Breast epithelium (tissue), 4 donors: ENCODE measurements at places on chromosomes 6 and 20. TPM values are rescaled to one million over a fixed set of nuclear protein-coding genes. Genes with fewer than 3 reads are reported as not detected.

The PGC gene
- not detected for total RNA-seq

The OR2J3 gene
- 0.15 TPM for total RNA-seq

The PNLDC1 gene
- total RNA-seq: 0.66 TPM

The HLA-G gene
- total RNA-seq: not detected

The MRAP2 gene
- total RNA-seq: 0.16 TPM

- DNase-seq: no peak
Observed at GRCh38 chr6:142207265-142207877, 60.3 kb downstream of the VTA1 start.

DNA sequence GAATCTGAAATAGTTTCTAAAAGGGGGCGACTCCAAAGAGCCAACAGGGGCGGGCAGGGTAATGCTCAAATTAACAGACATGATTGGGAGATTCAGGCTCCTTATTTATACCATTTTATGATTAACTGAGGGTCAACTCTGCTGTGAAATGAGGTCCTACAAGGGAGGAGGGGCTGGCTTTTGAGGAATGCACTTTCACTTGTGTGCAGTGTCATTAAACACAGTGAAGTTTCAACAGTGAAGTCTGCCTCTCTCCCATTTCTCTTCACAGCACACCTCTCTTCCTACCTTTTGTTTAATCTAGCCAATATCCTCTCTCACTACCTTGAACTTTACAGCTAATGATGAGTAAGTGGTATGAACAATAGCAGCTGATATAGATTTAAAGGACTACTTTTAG, 557.3 kb upstream of the CITED2 start:
- DNase-seq: no peak

DNA sequence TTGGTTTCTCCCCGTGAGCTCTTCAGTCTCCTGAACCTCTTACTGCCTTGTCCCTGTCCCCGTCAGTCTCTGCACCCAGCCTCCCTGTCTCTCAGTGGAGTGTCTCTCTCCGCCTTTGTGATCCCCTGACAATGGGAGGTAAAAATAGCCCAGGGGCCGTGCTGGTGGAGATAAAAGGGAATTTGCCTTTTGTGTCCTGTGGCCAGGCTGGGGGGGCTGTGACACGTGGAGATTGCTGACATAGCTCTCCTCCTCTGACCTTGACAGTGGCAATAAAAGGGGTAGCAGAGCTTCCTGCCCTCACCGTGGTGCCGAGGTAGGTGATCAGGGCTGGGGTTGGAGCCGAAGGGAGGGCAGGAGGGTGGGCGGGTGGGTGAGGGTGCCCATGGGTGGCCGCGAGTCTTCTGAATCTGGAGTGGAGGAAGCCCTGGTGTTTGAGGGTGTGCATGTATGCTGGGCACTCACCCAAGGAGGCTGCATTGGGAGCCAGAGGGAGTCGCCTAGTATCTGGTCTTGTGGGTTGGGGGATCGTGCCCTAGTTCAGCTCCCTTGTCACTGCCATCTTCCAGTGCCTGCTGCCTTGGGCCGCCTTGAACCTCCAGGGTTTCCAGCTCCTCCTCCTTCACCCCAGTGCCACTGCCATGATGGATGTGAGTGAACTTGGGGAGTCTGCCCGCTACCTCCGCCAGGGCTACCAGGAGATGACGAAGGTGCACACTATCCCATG, 21.9 kb downstream of the MYH7B start:
- DNase-seq: no peak

DNA sequence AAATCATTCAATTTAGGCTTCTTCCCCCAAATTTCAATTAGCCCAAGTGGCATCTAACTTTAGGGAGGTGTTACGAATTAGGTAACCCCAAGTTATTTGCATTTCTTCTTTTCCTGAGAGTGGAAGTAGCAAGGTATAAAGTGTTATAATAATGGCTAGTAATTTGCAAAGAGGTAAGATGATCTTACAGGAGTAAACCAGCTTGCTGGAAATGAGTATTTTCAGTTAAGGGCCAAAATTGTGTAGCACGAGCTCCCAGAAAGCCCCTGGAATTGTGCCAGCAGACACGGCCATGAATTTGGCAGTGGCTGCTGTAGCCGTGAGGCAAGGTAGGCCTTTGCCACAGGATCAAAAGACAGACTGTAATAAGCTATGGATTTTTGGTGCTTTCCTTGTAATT, 38.0 kb downstream of the CITED2 start:
- DNase-seq: peak; percentile 56

DNA sequence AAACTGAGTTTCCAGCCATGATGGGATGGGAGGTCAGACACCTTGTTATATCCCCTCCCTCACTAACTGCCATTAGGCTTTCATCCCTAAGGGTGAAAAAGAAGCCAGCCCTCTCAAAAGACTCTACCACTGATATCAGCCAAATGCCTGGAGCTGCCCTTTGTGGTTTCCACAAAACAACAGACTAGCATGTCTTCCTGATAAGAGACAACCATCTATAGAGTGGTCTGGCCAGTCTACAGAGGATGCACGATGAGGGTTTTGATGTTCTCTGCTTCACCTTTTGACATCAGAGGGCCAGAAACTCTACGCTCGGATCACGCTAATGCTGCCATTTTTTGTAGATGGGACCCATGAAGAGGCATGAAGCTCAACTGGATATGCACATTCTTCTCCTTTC, 61.7 kb upstream of the ARHGAP18 start:
- DNase-seq: no peak

GRCh38 chr20:8305449-8305978, 173.4 kb downstream of the PLCB1 start:
- no peak for DNase-seq

DNA sequence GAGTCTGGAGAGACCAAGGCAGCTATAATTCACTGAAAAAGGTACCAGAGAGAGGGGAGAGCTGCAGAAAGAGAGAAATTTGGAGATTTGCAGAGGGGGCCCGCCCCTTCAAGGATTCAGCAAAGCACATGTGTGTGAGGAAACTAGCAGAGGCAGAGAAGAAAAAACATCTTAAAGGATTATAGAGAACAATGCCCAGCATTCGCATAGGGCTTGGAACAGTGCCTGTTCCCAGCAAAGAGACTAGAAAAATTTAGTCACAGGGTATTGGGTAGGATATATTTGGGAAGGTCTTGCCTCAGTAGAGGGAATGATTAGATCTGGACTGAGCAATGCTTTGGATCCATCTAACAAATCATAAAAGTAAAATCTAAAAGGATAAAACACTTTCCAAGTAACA, 44.0 kb downstream of the SRPK1 start:
- DNase-seq: no peak

- DNase-seq: no peak
Observed at GRCh38 chr6:104126315-104127005, 733.3 kb downstream of the HACE1 start.

DNA sequence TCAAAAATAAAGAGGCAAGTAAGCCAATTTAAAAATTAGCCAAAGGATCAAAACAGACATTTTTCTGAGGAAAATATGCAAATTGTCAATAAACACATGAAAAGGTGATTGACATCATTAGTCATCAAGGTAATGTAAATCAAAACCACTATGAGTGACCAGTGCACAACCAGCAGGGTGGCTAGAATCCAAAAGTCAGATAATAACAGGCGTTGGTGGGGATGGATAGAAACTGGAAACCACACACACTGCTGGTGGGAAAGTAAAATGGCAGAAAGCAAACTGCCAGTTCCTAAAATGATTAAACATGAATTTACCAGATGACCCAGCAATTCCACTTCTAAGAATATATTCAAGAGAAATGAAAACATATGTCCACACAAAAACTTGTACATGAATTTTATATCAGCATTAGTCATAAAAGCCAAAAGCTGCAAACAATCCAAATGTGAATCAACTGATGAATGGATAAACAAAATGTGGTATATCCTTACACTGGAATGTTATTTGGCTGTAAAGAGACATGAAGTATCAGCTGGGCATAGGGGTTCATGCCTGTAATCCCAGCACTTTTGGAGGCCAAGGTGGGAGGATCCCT, 74.8 kb upstream of the MBOAT1 start:
- DNase-seq: no peak

DNA sequence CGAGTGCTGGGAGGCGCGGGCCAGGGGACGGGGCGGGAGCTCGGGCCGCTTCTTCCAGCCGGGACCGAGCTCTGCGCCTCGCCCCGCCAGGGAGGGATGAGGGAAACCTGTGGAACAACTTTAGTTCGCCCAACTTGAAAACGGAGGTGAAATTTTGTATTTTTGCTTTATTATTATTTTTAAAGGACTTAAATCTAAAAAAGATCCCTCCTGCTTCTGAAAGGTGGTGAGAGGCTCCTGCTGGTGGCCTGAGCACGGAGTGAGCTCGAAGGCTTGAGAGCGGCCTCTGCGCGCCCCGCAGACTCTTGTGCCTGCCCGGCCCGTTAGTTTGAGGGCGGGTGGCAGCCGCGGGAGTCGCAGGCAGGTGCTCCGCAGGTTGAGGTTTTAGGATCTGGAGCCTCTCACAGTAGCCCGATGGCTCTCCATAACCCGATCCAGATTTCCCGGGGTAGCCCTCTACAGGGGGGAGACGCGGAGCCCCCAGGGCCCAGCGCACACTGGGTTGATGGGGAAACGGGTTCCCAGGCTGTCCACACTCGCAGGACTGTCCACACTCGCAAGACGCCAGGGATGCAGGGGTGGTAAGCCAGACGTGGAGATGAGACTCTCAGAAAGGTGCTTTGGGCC, 46.2 kb upstream of the SUPT3H start:
- DNase-seq: no peak

DNA sequence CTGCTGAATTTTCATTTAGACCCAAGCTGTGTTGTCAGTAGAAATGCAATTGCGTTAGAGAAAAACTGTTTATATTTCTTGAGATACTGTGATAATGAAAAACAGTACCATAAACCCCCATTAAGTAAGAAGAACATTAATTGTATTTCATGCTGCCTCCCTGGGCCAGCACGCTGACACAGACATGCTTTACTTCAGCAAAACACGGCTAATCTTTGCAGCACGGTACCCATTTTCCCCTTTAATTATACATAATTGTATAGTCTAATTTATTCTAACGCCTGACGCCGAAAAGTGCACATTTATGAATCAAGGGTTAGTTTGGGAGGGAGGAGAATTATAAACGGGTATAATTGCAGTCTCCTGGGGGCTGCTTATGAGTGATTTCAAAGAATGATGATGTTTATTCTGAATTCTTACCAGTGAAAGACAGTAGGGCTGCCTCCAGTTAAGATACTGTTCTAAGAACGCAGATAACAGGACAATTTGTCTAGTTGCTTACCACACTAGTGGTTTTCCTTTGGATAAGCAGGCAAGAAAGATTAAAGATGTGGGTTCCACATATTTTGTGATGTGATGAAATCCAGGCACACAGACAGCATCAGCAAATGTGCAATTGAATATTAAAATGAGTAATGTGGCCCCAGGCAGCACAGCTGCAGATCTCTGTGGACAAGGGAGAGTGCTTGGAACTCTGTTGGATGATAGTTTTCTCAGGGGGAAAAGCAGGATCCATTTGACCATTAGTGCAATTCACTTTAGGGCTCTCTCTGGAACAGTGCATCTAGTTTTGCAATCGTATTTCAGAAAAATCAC, 4.7 kb upstream of the SULF2 start:
- no peak for DNase-seq
